ENCODE measurements at places on chromosomes 5 and 9.

GRCh38 chr9:79658926-79659325 lies 87.2 kb downstream of the TLE4 start:
- no peak for DNase-seq

- no peak for DNase-seq
Observed at GRCh38 chr9:78213712-78214111, 22.2 kb upstream of the CEP78 start.

GRCh38 chr5:142244440-142244839 lies 80.4 kb downstream of the SPRY4 start:
- no peak for DNase-seq

- no peak for DNase-seq
Observed at GRCh38 chr5:159059722-159060121, 40.0 kb downstream of the EBF1 start.
